Stimulated activated naive CD4-positive, alpha-beta T cell treated with Interleukin-2 at 50 U/mL for 16 hours (primary cell): ENCODE measurements at places on chromosomes 6 and 20.

- DNase-seq = no peak
These were observed 23.5 kb upstream of the COL21A1 start for GRCh38 chr6:56270812-56271441.

- no peak for DNase-seq
These were observed 83.2 kb downstream of the TIAM2 start for GRCh38 chr6:155078331-155078745.

- DNase-seq = no peak
These were observed 180.2 kb upstream of the HDAC2 start for GRCh38 chr6:114151064-114151690.

- DNase-seq = no peak
These were observed 69.0 kb upstream of the STXBP5 start for GRCh38 chr6:147135211-147135681.

GRCh38 chr6:46331461-46331860, 159.8 kb downstream of the RCAN2 start:
- DNase-seq = no peak
